ENCODE measurements at places on chromosomes 13 and 19. TPM values are rescaled to one million over a fixed set of nuclear protein-coding genes. Genes with fewer than 3 reads are reported as not detected.

TEAD2 gene
- total RNA-seq, result 57.4 TPM

DNA sequence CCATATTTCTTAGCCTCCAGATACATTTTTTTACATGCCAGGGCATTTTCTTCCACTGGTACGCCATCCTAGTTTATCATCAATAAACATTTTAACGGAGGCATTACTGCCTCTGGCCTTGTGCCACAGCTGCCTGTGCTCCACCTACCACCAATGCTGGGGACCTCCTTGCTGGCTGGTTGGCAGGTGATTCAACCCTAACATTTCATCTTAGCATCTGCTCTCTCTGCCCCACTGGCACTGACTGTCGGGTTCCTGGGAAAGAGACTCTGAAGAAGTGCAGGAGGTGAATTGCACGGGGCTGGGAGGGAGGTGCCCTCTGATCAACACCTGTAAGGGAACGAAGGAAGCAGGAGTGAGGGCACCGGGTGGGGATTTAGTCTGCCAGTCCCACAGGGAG is 51.4 kb upstream of the KCTD15 start:
- DNase-seq, result no peak

- DNase-seq, result no peak
These were observed 849.4 kb upstream of the MIR17HG start for GRCh38 chr13:90498096-90498495.

GRCh38 chr13:113483504-113484293 is 6.8 kb downstream of the DCUN1D2 start:
- no peak for DNase-seq

- DNase-seq, result no peak
These were observed 49.6 kb downstream of the RYR1 start for GRCh38 chr19:38483016-38483630.
